NCI-H2081 treated with DMSO at 0.1 percent for 48 hours (cell line): ENCODE measurements at places on chromosomes 6 and 20.
A peak's percentile ranks its signal among the peaks of the same experiment; 100 is the strongest.

- DNase-seq = no peak
Measured at GRCh38 chr6:70391492-70391891, 21.8 kb upstream of the FAM135A start.

DNA sequence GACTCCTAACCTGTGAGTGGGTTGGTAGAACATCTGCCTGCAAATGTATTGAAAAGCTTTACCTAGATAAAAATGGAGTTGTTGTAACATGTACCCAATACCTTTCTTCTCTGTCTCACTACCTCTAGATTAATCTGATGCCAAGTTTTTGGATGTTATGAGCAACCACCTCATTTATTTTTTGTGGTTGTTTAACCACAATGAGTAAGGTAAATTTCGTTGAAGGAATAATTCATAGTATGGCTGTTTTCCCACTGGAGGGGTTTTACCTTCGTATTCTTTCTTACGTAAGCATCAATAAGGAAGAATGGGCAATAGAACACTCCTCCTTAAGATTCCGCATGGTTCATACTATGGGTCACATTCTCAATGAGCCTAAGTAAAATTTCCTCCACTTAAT, 165.4 kb downstream of the CDH26 start:
- no peak for DNase-seq

DNA sequence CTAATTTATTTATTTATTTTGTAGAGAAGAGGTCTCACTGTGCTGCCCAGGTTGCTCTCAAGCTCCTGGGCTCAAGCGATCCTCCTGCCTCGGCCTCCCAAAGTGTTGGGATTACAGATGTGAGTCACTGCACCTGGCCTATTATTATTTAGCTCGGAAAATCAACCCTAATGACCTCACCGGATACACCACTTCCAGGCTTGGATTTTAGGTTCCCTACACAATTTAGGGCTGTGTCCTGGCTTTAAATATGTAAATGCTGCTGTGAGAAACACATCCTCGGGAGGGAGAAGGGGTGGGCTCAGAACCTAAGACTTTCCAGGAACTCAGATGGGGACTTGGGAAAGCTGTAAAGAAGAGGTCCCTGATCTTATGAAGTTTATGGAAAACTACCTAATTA, 51.0 kb upstream of the SLC32A1 start:
- no peak for DNase-seq

- no peak for DNase-seq
Measured at GRCh38 chr6:131724114-131724513, 13.3 kb upstream of the CTAGE9 start.

DNA sequence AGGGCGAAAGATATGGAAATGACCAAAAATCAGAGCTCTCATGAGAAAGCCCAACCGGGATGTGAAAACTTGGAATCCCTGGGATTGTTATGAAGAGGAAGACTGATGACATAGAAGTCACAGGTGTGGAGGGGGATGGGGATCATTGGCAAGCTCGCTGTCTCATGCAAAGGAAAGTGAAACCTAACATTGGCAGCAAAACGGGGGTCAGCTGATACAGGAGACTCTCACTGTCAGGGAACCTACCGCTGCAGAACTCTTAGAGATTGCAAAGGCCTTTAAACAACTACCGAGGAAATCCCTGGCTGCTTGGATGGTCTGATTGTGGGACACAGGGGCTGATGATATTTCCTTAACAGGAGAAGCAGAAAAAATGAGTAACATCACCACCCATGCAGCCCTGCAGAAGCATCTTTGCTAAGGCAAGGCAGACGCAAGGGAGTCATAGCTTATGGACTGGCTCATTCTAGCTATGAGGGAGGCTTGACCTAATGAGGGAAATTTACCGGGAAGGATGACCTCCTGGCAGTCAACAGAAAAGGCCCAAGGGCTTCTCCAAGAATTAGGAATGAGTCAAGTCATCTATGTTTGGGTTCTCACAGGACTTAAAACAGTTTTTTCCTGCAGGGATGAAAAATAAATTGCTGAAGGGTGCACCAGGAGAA, 7.0 kb downstream of the MUC21 start:
- DNase-seq = no peak

DNA sequence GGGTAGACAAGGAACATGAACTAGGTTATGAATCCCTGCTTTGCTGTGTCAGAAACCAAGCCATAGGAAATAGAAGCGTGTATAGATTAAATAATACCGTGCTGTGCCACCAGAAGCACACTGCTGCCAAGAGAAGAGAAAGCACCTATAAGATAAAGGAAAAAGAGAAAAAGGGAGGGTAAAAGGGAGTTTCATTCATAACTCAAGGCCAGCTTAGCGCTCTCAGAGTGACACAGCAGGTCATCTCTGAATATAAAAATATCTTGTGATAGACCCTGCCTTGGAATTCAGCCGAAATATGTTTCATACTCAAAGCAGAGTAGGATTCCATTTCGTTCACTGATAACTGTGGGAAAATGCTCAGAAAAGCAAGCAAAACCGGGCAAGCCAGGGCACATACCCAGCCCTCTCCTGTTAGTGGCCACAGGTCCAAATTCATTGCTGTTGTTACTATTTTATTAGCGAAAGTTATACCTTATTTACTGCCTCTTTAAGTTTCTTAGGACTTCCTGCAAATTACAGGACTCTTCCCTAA, 8.7 kb downstream of the JAG1 start:
- no peak for DNase-seq

GRCh38 chr20:53419693-53420460, 173.8 kb downstream of the ZNF217 start:
- no peak for DNase-seq

DNA sequence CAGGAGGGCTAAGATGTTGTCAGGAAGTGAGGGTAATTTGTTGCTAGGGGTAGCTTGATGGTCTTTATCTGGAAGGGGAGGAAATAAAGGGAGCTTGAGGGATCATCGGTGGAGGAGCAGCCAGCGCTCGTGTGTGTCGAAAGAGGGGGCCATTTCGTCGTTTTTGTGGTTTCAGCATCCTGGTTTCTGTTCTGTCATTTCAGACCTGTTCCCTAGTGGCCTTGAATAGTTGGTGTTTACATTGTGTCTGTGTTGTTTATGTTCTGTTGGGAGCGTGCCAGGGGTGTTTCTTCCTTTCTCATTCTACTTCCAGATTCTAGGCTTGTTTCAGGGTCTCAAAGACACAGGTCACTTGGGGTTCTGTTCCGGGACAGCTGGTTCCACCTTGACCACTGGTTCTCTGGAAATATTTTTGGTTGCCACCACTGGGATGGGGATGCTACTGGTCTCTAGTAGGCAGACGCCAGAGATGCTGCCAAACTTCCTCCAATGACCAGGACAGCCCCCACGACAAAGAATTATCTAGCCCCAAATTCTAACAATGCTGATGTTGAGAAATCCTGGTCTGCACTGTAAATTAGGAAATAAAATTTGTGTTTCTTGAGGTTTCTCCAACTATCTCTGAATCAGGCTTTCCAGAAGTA, 113.9 kb upstream of the NAA20 start:
- DNase-seq = no peak

DNA sequence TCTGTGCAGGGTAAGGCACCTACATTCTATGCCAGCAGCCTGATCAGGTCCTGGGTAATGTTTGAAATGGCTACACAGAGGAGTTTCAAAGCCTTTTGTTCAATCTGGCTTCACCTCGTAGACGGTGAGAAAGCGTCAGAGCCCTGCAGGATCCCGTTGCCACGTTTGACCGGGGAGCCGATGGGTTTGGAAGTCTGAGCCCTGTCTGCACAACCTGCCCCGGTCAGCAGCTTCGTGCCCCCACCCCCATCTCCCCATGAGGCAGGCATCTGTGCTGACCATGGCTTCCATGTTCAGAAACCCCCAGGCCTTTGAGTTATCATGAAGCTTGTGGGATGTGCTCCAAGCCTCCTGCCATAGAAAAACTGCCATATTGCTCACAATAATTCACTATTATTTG, 63.9 kb downstream of the PTPN1 start:
- no peak for DNase-seq

DNA sequence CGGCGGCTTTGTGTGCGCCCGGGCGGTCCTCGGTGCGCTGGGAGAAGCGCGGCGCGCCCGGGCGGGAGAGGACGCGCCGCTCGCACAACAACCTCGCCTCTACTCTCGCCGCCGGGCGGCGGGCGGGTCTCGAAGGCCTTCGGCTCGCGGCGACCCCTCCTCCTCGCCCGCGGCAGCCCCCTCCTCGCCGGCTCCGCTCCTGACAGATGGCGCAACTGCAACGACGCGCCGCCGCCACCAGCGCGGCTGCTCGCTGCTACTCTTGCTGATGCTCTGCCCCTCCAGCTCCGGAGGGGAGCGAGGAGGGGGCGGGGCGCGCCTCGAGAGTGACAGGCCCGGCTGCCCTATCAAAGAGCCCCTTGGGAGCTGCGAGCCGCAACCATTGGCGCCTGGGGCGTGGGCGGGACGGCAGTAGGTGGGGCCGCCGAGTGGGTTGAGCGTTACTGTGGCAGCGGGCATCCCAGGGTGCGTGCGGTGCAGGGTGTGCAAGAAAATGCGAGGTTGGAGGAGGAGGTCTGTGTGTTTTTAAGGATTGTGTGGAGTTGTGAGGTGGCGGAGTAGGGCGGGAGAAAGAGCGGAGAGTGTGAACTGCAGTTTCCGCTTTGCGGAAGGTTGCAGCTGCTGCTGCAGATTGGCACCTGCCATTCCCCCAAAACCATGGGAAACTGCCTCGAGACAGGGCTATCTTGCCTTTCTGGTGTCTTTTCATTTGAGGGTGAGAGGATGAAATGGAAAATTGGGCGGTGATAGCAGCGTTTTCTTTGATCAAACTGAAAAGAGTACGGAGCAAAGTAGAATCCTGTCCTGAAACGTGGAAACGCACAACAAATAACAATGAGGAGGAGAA, at the start of gene FYN:
Gene FYN, minus strand, starts transcription at position 275 of the 847 bp plus-strand sequence. CDS start 153,401 bp downstream, outside the sequence.
- peak; percentile 72 for DNase-seq

DNA sequence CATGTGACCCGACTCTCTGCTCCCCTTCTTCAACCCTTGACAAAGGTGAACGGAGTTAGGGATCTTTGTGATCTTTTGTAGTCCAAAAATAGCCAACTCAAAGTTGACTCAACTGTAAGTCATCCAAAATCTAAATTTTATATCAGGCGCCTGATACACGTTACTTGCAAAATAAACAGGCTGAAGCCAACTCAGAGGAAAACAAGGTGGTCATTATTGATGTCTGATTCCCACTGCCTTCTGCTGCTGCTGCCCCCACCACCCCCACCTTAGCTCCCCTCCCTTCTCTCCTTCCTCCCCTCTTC, 13.2 kb upstream of the RNF8 start:
- no peak for DNase-seq

DNA sequence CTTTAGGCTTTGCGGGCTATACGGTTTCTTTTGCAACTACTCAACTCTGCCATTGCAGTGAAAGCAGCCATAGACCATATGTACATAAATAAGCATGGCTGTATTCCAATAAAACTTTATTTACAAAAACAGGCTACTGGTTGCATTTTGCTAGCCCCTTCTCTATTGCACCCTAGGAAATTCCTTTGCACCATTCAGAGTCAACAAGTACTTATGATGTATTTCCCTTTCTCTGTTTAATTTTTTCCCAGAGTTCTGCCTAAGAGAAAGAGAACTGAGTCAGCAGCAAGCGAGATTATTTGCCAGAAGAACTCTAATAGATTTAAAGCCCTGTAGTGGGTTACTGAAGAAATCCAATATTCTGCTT, 33.8 kb downstream of the ADGRF1 start:
- no peak for DNase-seq

DNA sequence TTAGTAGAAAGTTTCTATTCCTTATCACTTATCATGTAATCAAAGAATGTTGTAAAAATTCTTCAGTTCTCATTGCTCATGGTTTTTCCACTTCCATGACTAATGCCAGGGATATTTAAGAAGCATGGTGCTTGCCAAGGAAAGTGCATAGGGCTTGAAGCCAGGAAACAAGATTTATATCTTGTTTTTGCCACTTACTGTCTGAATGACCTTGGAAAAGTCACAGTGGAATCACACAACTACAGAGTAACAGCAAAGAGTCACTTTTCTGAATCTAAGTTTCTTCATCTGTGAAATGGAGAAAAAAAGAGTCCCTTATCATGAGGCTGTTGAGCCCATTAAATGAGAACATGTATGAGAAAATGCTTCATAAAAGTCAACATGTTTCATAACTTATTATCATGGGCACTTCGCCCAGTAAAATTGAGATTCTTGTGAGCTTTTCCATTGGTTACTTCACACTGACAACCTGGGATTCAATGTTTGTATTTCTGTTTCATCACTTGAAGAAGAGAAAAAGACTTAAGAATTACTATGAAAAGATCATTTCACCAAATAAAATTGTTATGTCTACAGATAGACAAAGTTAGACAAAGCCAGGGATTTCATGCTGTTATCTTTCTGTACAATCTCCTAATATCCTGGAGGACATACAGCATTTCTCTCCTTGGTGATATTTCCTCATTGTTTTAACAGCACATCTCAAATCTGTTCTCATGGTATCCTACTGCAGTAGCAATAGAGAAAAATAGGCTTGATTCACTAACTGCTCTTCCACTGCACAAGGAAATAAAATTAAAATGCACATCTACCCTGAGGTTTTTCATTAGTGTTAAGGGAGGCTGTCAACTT, 7.6 kb upstream of the BMP5 start:
- DNase-seq = no peak

DNA sequence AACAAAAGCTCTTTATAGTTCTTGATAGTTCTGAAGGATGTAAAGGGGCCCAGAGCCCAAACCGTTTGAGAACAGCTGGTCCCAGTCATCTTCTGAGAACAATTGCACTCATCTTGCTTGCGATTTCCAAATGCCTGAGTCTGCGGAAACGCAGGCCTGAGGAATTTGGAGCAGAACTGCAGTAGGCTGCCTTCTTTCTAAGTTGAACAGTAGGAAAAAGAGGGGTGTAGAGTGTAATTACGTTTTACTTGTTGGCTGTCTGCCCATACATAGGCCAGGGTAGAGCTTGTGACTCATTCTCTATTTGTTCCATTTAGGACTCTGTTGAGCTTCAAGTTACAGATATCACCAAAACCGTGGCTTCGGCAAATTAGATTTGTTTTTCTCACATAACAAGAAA, 42.0 kb upstream of the KIF16B start:
- no peak for DNase-seq

DNA sequence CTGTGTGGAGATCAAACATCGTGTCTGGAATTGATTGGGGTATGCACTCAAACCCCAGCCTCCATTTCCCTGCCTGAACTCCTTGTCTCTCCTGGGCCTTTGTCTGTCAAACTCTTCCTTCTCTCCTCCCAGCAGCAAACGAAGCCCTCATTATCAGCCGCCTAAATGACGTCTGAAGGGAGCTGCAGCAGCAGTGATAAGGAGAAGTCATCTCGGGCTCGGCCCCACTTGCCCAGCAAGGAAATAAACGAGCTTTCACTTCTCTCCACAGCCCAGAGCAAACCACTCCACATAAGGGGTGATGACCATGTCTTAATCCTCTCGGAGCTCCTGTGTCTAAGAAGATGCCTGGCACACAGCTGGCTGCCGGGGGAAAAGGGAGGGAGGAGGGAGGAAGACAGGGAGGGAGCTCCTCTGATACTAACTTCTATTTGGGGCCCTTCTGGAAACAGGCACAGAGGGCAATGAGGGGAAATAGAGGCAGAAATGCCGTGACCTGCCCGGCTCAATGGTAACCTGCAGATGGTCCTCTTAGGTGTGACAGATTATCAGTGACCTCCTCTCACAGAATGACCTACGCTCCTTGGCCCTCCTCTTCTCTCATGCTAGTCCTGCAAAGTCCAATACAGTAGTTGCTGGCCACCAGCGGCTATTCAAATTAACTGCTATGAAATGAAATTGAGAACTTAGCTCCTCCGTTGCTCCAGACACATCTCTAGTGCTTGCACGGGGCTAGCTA, 100.4 kb downstream of the PXDC1 start:
- DNase-seq = no peak
